ENCODE measurements at places on chromosomes 11 and 22.

GRCh38 chr11:111362887-111363411, 16.1 kb downstream of the POU2AF1 start:
- DNase-seq, result no peak

GRCh38 chr11:89358761-89359160, 132.4 kb downstream of the NOX4 start:
- DNase-seq, result no peak

GRCh38 chr11:74288161-74288560, 23.3 kb downstream of the P4HA3 start:
- DNase-seq, result peak; percentile 11

DNA sequence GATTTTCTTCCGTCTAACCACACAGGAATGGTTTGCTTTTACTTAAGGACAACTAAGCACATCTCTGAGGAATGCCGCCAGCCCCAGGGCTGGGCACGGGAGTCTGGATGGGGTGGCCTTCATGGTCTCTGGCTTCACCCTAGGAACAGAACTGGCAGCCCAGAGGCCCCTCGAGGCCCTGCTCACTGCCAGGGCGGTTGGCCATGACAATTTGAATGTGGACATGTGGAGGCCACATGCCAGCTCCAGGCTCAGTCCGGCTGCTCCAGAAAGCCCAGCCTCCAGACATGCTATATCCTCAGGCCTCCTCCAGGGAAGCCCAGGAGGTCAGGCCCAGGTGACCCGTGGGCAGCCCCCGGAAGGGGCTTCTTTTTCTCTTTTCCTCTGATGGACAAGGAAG, 84.0 kb upstream of the FGF3 start:
- DNase-seq, result no peak

DNA sequence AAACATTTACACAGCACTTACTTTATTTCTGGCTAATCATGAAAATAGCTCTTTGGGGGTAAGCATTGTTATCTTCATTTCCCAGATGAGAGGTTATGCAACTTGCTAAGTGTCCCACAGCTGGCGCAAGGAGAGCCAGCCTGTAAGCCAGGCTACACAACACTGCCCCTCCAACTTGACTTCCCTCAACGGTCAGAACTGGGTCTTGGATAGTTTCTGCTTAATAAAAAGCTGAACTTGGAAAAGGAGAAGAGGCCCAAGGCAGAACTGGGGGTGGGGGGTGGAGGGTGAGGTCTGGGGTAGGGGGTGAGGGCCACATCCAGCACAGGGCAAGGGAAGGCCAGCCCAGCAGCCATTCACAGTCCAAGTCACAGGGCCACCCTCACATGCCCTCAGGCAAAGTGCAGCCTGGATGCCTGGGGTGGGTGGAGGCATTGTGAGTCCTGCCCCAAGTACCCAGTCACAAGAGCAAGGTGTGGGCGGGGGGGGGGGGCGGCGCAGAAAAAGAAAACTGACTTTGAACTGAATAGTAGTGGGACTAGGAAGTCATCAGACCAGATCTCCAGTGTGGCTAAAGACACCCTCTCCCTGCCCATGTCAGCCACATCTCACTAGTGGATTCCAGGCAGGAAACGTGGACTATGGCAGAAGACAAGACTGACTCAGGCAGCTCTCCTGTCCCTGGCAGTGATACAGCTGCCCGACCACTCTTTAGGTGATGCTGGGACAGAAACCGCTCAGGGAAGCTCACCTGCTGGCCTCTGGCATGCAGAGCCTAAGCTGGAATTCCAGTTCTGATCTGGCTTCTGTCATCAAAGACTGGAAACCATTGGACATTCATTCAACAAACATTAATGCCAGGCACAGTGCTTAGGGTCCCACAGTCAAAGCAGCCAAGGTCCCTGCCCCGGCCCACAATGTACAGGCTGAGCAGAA, 52.4 kb downstream of the PACSIN2 start:
- DNase-seq, result no peak

GRCh38 chr22:36425977-36426523, 38.3 kb upstream of the MYH9 start:
- DNase-seq, result no peak

DNA sequence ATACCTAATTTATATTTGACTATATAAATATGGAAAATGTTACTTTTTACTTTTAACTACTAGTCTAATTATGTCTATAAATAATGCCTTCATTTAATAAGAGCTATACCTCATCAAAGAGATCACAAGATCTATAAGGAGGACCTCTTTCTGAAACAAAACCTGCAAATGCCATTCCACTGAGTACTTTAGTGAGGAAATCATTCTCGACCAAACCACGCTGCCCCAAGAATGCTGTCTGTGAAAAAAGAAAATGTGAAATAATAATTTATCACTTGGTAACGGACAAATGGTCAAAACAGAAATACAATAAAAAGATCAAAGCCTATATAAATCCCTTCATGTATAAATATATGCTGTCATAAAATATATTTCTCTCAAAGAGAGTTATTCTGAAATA, 301.7 kb downstream of the SBF2 start:
- DNase-seq, result no peak

GRCh38 chr22:41447435-41448188, 1.0 kb upstream of the TOB2 start:
- no peak for DNase-seq

DNA sequence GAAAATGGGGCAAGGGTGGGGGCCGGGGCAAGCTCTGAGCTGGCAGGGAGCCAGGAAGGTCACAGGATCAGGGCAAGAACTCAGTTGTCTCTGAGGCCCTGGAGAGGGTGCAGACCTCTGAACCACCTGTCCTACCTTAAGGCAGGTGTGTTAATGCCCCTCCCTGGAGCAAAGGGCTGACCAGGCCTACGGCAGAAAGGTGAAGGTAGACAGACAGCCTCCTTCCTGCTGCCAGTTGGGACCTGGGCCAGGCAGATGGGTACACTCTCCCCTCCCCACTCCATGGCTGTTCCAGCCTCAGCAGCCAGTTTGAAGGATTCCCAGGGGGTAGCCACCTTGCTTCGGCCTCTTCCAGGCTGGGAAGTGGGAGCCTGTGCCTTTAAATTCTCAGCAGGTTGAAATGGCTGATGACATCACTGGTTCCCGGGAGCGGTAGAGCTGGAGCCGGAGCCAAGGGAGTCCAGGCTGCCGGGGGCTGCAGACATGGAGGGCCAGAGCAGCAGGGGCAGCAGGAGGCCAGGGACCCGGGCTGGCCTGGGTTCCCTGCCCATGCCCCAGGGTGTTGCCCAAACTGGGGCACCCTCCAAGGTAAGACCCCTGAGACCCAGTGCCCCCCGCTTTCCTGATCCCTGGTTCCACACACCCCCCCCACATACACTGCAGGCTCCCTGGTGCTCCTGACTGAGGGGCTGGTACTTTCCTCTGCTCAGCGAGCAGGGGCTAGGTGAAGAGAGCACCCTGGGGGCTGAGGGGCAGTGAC, at the start of gene INPP5J:
INPP5J (plus strand) TSS at position 435 of the 760 bp plus-strand sequence; CDS start at position 484, 49 bp downstream.
- DNase-seq, result no peak

- no peak for DNase-seq
These were observed 26.4 kb upstream of the LRRC55 start for GRCh38 chr11:57155400-57155799.

- DNase-seq, result no peak
These were observed 44.6 kb downstream of the MYO7A start for GRCh38 chr11:77172666-77172982.

GRCh38 chr11:211295-211694, 3.8 kb downstream of the RIC8A start:
- no peak for DNase-seq

- DNase-seq, result no peak
These were observed 9.9 kb downstream of the SLC43A3 start for GRCh38 chr11:57417056-57417455.

- DNase-seq, result no peak
These were observed 432.9 kb downstream of the TENM4 start for GRCh38 chr11:79007771-79008402.

GRCh38 chr22:20887375-20887774, 28.6 kb downstream of the SNAP29 start:
- no peak for DNase-seq

DNA sequence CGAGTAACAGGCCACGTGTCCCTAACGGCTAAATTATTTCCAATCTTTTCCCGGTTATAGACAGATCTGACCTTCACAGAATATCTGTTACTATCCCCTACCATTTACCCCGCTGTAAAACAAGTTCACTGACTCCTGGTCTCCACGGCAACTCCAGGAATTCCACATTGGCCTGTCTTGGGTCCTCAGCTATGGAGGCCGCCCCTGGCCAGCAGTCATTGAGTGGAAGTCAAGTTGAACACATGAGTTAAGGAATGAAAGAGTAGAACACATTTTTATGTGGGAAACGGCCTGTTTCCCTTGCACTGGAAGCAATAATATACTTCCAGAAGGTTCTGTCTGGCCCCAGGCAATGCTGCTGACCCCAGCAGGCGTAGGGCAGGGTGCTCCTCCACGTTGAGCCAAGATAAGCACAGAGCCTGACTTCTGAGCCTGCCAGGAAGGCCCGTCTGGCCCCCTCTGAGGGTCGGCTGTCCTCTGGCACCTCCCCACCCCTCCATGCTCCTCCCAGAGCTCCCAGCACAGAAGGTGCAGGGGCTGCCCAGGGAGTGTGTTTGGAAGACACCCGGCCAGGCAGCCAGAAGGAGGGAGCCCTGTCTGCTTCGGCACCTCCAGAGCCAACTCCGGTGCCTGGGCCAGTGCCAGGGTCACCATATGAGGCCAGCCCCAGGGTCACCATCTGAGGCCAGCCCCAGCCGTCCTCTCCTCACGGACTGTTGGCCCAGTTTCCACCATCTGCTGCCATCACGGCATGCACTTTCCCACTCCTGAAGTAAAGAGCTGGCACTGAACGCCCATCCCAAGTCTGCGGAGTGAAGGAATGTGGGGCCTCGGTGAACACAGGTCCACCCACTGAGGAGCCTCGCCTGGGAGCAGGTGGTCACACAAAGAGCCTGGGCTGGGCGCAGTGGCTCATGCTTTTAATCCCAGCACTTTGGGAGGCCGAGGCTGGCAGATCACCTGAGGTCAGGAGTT, 813.2 kb downstream of the BRD1 start:
- DNase-seq, result no peak

- no peak for DNase-seq
These were observed 131.9 kb downstream of the MED15 start for GRCh38 chr22:20639343-20639742.

- DNase-seq, result no peak
These were observed 49.7 kb upstream of the BIRC3 start for GRCh38 chr11:102267609-102268008.

GRCh38 chr11:125451400-125452124, 44.5 kb downstream of the FEZ1 start:
- no peak for DNase-seq

- DNase-seq, result no peak
These were observed 1.1 kb upstream of the GAB2 start for GRCh38 chr11:78418584-78419211.

DNA sequence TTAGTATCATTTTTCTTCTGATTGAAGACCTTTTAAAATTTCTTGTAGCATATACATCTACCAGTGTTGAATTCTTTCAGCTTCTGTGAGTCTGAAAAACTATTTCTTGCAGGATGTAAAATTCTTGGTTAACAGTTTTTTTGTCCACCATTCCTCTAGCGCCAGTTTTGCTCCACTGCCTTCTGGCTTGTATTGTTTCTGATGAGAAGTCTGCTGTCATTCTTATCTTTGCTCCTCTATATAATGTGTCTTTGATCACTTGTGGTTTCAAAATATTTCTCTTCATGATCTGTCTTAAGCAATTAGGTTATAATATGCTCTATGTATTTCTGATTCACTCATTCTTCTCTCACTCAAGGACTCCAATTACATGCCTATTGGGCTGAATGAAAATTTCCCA, 152.3 kb downstream of the INSC start:
- no peak for DNase-seq

DNA sequence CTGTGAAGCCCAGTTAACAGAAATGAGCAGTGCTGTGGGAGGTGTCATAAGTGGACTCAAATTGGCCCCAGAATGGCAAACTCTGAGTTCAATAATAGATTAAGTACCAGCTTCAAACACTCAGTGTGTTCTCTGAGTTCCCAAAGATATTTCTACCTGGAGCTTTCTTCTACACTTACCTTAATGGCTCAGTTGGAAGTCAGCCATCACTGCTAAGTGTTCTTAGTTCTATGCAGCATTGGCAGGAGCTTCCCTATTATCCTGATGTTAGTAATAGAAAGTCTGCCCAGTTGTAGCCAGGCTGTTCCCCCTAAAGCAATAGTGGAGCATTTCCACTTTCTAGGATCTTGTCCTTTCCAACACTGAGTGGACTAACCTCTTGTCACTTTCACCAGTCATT, 9.7 kb upstream of the PIK3IP1 start:
- DNase-seq, result no peak

DNA sequence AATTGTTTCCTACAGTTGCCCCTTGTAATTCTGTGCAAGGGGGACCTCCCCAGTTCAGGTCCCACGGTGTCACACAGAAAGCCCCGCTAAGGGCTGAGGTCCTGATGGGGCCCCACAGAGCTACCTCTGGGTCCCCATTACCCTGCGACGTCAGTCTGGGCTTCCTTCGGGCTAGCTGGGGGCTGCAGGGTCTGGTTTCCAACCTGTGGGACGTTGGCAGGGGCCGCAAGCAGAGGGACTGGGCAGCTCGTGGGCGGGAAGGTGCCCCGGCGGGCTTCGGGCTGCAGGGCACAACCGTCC, 698 bp downstream of the SLC37A4 start:
- DNase-seq, result no peak

- DNase-seq, result peak; percentile 80
These were observed 3.8 kb downstream of the APOL3 start for GRCh38 chr22:36156515-36157419.

GRCh38 chr11:3866206-3866605, 10.7 kb downstream of the STIM1 start:
- DNase-seq, result no peak

- no peak for DNase-seq
These were observed 44.3 kb downstream of the POLD3 start for GRCh38 chr11:74636630-74637184.

- DNase-seq, result no peak
These were observed 75.1 kb downstream of the LARGE2 start for GRCh38 chr11:45997599-45997998.

DNA sequence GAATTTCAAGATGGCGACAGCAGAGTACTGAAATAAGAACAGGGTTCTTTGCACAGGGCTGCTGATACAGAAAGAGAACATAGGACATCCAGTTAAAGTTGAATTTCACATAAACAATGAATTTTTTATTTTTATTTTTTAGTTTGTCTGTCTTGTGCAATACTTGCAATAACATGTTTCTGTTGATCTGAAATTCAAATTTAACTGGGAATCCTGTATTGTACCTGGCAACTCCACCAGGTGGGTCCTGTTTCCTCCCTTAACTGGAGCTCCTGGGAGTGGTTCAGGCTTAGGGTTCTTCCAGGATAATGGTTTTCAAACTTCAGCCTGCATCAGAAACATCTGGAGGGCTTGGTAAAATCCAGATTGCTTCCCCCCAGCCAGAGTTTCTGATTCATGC, 14.9 kb upstream of the SERPINH1 start:
- DNase-seq, result no peak

GRCh38 chr11:57357856-57358255, 19.7 kb downstream of the P2RX3 start:
- DNase-seq, result no peak

GRCh38 chr11:116938471-116939070, 101.1 kb upstream of the APOA1 start:
- no peak for DNase-seq
